T-helper 1 cell treated with Interleukin-12 subunit alpha and Interleukin-12 subunit beta and Interleukin-4 antibody, amounts not matched to agents 30 ng/mL and 1 ng/mL, for 36 hours (primary cell): ENCODE measurements at places on chromosomes 2 and 18. TPM values are rescaled to one million over a fixed set of nuclear protein-coding genes. Genes with fewer than 3 reads are reported as not detected.

The INO80B gene
- total RNA-seq: 52.2 and 52.8 TPM in 2 replicates

The LIMS3 gene
- total RNA-seq: 0.27 and 0.59 TPM in 2 replicates

The NT5DC4 gene
- total RNA-seq: 0.17 TPM in 1 of 2 replicates, not detected in the other

The ABCB6 gene
- total RNA-seq: 22.7 and 25.5 TPM in 2 replicates

The KCNG2 gene
- not detected in 2 replicates for total RNA-seq

The C2orf74 gene
- 4.6 and 6.2 TPM in 2 replicates for total RNA-seq

The NPAS2 gene
- total RNA-seq: 1.5 and 2.4 TPM in 2 replicates
